ENCODE measurements at places on chromosomes 12 and 14. TPM values are rescaled to one million over a fixed set of nuclear protein-coding genes. Genes with fewer than 3 reads are reported as not detected.

DNA sequence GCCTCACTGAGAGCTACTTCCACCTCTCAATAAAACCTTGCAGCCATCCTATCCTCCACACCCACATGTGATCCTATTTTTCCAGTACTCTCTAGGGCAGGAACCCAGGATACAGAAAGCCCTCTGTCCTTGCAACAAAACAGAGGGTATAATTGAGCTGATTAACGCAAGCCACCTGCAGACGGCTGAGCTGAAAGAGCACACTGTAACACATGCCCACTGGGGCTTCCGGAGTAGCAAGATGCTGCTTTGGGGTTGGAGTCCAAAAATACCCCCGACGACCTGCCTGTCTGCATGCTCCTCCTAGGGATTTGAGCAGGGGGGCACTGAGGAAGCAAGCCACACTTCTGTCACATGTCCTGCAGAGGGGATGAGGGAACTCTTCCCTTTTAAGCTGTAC is 401.1 kb upstream of the FOXG1 start:
- DNase-seq: no peak

- no peak for DNase-seq
Observed at GRCh38 chr12:80868576-80868975, 69.2 kb downstream of the LIN7A start.

DNA sequence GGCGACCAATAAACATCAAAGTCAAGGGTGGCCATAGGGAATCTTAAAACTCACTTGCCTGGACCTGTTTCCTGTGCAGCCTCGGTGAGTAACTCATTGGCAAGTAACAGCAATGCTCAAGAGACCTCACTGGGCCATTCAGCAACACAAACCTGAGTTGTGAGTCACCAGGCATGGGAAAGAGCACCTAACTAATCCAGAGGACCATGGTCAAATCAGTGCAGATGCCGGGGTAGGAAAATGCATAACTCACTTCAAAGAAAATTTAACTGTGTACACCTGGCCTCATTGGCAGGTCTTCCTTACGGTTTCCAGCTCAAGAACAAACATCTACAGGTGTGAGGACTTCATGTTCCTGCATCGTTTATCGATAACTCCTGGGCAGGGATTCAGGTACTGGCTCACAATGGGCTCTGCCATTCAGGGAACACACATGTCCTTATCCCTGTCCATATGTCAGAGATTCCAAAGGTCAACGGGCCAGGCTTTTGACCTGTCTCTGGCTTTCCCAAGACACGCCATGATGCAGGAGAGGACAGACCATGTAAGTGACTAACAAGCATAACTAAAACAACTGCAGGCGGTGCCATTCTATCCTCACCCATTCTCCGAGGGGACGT is 211.8 kb downstream of the ANO2 start:
- DNase-seq: no peak

DNA sequence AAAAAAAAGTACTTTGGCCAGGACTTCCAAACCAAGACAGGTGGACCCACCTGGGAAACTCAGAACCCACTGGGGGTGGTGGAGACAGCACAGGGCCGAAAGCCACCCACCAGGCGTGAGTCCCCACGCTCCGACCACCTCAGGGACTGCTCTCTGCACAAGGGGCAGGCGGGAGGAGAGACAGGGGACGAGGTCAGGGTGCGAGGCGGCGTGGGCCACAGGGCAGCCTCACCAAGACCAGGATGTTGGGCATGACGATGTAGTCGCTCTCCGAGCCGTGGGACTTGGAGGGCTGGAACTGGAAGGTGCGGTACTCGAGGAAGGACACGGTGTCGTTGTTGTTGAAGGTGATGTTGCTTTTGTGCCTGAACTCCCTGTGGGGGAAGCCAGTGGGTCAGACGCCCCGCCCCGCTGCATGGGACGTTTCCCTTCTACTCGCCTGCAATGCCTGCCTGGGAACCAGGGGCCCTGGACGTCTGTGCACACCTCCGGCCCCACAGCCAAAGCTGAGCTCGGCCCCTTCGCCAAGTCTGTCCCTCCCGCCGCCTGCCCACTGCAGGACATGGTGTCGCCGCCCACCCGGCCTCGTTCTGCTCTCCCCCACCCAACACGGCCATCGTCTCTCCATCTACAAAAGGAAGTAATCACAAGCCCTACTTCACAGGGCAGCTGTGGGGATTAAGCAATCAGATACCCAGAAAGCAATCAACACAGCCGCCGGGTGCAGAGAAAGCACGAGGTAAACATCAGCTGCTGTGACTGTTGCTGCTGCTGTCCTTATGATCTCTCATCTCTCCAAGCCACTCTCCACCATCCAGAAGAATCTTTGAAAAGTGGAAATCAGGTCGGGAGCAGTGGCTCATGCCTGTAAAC is 48.7 kb downstream of the SCARB1 start:
- DNase-seq: no peak

GRCh38 chr12:51374361-51374760 is 16.8 kb downstream of the GALNT6 start:
- DNase-seq: no peak

- no peak for DNase-seq
Observed at GRCh38 chr12:95547522-95548055, 3.7 kb downstream of the USP44 start.

DNA sequence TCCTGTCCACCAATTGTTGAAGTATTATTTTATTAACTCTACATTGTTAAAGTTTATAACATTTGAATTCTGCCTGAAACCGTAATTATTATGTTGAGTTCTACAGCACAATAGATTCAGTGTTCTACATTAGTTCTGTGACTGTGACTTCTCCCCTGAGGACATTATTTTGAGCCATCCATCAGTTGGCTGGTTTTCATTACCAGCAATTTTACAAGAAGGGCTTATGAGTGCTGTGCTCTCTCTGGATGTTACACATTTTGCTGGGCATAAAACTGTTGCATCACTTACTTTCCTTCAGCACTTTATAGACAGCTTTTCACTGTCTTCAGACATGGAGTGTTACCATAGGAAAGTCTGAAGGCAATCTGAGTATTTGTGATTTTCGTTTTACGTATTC is 118.2 kb upstream of the KITLG start:
- no peak for DNase-seq

DNA sequence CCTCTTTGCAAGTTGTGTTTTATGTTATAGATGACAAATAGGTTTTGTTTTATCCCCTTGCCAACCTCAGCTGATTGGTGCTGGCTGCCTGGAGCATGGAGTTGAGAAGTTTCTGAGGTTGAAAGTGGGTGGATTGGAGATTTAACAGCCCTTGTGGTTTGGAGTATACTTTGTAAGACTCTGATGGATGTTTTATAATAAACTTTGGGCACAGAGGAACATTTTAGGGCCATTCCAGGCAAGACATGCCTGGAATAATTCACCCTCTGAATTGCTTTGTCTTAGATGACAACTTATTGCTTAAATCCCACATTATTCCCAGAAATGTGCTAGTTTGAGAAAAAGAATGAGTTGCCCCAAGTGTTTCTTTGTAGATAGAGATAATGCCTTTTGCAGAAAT is 158.9 kb downstream of the SLC5A8 start:
- no peak for DNase-seq

DNA sequence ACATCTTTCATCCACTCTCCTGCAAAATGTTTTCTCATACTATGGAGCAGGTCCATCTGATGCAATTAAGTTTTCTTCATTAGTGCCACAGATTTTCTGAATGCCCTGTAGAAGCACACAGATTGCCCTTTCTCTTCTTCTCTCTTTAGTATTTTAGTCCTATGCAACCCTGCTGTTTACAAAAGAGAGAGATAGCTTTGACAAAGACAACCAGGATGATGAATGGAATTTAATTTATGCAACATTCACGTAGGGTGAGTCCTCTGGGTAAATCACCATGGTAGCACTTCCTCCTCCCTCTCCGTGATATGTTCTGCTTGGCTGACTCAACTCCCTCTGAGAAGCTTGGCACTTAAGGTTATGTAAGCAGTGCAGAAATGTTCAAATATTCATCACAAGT is 400.9 kb upstream of the PDE3A start:
- DNase-seq: no peak

Gene ACVRL1
- 395 TPM for total RNA-seq

Gene SRRM4
- total RNA-seq: 3.6 TPM

Gene GSC
- total RNA-seq: not detected

Gene HNRNPC
- 601 TPM for total RNA-seq
